ENCODE measurements at places on chromosomes 13 and 19.
A peak's percentile ranks its signal among the peaks of the same experiment; 100 is the strongest.

DNA sequence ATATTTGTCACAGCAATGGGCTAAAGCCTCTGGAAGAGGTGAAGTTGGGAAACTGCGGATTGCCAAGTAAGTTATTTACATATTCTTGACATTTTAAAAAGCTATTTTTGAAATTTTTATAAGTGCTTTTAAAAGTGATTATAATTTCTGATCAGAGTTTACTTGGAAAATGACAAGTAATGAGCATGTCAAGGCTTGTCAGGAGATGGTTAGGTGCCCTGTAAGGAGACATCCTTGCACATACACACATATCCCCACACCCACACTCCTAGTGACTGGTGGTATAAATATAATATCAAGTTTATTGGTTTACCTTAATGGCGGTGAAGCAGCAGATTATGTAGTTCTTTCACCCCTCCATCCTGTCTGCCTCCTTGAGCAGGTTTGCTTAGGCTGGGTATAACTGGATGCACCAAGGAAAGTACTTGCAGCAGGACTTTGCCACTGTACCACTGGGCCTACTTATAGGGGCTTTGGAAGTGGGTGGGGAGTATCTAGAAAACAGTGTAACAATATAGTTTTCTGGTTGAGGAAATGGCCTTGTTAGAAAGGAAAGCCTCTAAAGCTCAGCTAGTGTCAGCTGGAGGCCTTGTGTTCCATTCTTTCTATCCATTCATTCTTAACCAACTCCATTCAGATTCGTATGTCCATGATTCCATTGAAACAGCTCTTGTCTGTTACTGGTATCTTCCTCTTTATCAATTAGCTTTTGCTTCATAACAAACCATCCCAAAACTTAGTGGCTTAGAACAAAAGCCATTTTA is 16.6 kb downstream of the GTF2F2 start:
- no peak for DNase-seq

DNA sequence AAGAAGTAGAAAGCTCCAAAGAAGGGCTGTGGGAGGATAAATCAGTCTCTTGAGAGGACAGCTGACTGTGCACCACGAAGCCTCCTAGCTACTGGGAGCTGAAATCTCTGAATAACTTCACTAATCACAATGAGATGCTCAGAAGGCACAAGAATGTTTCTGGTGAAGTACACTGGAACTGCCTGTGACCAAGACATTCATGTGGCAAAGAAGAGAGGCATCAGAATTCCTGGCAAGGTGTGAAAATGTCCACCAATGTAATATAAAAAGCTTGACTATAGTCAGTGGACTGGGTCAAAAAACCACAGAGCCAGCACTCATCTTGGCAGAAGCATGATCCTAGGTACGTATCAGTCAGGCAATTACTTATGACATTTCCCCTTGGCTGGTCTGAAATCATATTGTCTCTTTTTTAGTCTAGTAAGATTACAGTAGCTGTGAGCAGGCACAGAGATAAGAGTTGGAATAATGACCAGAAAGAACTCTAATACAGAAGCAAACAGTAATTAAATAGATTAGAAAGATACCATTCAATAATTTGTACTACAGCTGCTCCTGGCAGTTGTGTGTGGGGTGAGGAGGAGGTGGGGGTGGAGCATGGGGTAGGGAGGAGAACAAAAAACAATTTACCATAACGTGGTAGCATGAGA is 434.7 kb downstream of the DIAPH3 start:
- DNase-seq, result no peak

DNA sequence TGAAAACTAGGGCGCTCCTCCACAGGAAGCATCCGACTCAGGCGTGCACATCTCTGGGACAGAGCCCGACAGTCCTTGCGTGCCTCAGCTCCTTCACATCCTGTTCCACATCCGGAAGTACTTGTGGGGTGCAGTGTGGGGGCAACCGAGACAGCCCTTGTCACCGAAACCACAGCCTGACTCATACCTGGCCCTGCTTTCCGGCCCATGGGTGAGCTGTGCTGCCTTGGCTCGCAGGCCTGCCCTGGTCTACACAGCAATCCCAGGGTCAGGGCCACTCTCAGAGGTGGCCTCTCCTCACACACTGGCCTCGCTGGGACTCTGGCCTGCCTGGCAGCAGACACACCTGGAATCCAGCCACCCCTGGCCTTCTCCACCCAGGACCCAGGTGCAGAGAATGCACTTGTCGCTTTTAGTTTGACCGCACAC is 100.4 kb downstream of the STK24 start:
- DNase-seq, result peak; percentile 80

DNA sequence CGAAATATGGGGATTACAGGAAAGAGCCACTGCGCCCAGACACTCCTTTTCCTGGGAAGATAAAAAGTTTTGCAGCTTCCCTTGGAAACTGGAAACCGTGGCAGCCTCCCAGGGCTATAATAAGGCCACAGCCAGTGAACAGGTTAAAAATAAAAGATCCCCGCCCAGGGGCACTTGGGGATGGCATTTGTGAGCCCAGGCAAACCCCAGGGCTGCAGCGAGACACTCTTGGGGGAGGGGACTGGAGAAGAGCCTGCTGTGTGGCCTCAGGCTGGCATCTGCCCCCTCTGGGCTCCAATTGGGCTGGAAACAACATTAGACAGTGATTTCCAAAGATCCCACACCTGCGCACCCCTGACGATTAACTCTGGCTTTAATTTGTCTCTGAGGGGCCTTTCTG is 11.2 kb downstream of the FEM1A start:
- no peak for DNase-seq

DNA sequence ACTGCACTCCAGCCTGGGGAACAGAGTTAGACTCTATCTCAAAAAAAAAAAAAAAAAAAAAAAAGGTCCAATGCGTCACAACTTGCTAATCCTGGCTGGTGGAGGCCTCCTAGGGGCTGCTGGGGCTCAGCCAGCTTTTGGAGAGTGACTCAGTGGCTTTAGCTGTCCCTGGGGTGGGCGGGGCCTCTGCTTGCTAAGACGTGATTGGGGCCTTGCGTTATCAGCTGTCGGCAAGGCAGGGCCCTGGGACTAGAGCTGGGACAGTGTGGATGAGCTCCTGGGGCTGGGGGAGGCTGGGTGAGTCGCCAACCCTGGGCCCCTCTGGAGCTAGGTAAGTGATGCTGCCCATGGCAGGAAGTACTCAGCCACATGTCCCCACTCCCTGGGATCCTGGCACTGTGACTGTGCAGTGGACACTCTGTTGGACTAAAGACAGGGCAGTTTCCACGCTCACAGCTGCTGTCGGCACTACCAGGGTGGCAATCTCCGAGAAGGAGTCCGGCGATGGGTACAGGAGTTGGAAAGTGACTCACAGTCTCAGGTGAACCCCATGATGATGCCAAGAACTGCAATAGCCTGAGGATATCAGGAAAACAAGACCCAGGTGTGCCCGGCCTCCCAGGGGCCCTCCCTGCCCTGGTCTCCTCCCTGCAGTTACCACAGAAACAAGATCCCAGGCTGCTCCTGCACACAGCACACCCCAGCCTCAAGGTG is 32.2 kb downstream of the F2RL3 start:
- DNase-seq, result no peak

DNA sequence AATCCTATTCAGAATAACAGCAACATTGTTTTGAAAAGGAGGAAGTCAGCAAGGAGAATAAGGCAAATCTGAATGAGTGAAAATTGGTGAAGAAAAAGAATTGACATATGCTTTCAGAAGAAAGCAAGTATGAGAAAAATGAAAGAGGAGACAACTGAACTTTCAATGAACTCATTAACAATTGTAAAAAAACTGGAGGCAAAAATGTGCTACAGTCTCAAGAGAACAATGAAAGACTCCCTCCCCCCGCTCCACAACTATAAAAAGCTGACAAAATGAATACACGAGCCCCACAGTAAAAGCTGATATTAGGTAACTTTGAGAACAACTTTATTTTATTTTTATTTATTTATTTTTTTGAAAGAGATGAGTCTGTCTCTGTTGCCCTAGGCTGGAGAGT is 373.1 kb downstream of the DIAPH3 start:
- DNase-seq, result no peak

Measured in activated T-cell treated with anti-CD3 and anti-CD28 coated beads, Interleukin-2, amount 50 U/mL, for 1 hour (primary cell).